ENCODE measurements at places on chromosomes 3 and 15. TPM values are rescaled to one million over a fixed set of nuclear protein-coding genes. Genes with fewer than 3 reads are reported as not detected.

ARF4 gene
- 169 TPM for total RNA-seq

RETNLB gene
- total RNA-seq = not detected

CPEB1 gene
- total RNA-seq = 89.1 TPM

HYAL3 gene
- 13.8 TPM for total RNA-seq

ROPN1 gene
- total RNA-seq = 80.8 TPM

CPNE9 gene
- 0.31 TPM for total RNA-seq

Measured in testis (tissue), 5 donors.